Adrenal gland (tissue), 19 donors: ENCODE measurements at places on chromosomes 16 and 17. TPM values are rescaled to one million over a fixed set of nuclear protein-coding genes. Genes with fewer than 3 reads are reported as not detected.

- peak; percentile 46 for DNase-seq
- peak overlapping the region; percentile 92 for H3K27ac ChIP-seq
- H3K4me1 ChIP-seq: peaks cover 10% of the 10 kb centered on the region
- no peaks in the 10 kb centered on the region for H3K27me3 ChIP-seq
These were observed 2.1 kb downstream of the MYO18A start for GRCh38 chr17:29177871-29178749.

LRRC36 gene
- total RNA-seq: not detected

GRCh38 chr16:17129971-17130370 is 340.8 kb downstream of the XYLT1 start:
- no peak overlapping the region for H3K27ac ChIP-seq
- H3K4me1 ChIP-seq: no peaks in the 10 kb centered on the region
- no peak overlapping the region for H3K4me3 ChIP-seq
- H3K36me3 ChIP-seq: peaks cover 15% of the 10 kb centered on the region

DNA sequence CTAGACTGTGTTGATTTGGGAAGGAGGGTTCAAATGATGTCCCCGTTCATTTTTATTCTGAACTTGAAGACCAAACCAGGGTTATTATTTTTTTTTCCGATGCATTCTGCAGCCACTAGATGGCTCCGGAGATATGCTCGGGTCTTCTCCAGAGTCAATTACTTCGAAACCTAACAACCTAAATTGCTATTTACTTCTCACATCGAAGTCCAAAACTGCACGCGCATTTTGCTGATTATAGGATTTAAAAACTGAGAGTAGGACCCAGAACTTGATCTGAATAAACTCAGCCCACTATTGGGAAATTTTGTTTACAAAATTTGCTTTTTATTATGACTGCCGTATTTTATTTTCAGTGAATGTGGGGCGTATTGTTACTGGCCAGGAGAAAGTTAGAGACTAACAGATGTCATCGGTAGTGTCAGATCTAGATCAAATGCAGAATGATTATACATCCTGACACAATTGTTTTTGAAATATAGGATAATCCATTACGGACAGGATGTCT is 263.8 kb downstream of the HS3ST3A1 start:
- H3K4me3 ChIP-seq: no peak overlapping the region
- H3K4me1 ChIP-seq: no peaks in the 10 kb centered on the region
- H3K27me3 ChIP-seq: no peaks in the 10 kb centered on the region
- H3K27ac ChIP-seq: no peak overlapping the region

GRCh38 chr16:88298181-88298832 is 84.5 kb upstream of the ZNF469 start:
- H3K4me3 ChIP-seq: no peak overlapping the region
- H3K36me3 ChIP-seq: no peaks in the 10 kb centered on the region
- H3K4me1 ChIP-seq: peaks cover 6% of the 10 kb centered on the region
- no peaks in the 10 kb centered on the region for H3K27me3 ChIP-seq

- H3K27ac ChIP-seq: peak overlapping the region; percentile 30
- H3K4me3 ChIP-seq: no peak overlapping the region
- no peaks in the 10 kb centered on the region for H3K27me3 ChIP-seq
- H3K36me3 ChIP-seq: peaks cover 59% of the 10 kb centered on the region
- no peak for DNase-seq
- H3K4me1 ChIP-seq: peaks cover 6% of the 10 kb centered on the region
These were observed 9.9 kb upstream of the NUDT16L1 start for GRCh38 chr16:4683255-4684057.

- H3K27me3 ChIP-seq: no peaks in the 10 kb centered on the region
- DNase-seq: no peak
- no peak overlapping the region for H3K4me3 ChIP-seq
- H3K27ac ChIP-seq: no peak overlapping the region
These were observed 5.5 kb downstream of the PLSCR3 start for GRCh38 chr17:7388856-7389255.

DNA sequence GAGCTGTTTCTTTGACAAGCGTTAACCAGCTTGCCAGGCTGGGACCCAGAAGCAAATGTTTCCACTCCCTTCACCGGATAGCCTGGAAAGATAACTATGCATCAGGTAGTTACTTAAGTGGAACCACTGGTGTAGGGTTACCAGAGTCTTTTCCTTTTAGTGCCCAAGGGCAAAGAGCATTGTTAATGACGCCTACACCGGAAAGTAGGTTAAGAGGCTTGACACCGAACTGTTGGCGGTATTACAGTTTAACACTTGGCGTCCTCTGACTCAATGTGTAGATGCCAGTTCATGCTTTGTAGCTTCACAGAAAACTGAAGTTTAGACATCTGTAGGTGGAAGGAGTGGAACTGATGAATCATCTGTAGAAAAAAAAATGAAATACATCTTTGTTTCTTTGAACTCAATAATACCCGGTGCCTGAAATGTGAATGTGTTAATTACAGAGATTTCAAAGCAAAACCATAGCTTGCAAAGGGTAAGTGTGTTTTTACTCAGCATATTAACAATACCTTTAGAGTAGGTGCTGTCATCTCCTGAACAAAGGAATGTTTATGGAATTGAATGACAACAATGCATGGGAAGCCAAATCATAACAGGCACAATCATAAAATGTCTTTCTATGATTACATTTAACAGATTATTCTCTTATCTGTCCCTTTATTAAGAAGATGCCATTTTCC is 426.7 kb upstream of the SALL1 start:
- no peak for DNase-seq
- no peak overlapping the region for H3K27ac ChIP-seq
- no peaks in the 10 kb centered on the region for H3K27me3 ChIP-seq
- H3K36me3 ChIP-seq: no peaks in the 10 kb centered on the region
- no peak overlapping the region for H3K4me3 ChIP-seq
